ENCODE measurements at places on chromosomes 13 and 19.

- no peak for DNase-seq
These were observed 16.0 kb downstream of the CDX2 start for GRCh38 chr13:27952876-27953675.

DNA sequence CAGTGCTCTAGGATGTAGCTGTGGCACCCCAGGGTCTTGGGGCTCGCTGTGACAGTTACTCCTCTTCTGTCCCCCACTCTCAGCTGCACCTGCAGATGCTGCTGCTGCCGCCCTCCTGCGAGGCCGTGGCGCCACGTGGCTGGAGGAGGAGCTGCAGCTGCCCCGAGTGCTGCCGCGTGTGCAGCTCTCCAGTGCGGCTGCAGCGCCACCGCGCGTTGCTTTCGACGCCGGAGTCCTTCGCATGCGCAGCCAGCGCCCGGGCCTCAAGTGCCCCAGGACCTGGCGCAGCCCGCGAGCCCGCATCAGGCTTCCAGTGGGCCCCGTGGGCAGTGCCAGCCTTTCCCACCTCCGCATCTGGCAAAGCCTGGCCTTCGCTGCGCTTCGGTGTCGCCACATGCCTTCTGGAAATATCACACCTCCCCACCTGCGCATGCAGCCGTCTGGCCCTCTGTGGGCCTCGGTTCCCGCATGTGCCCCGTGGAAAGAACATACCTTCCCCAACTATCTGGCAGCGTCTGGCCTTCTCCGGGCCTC, 692 bp upstream of the ZNF580 start:
- no peak for DNase-seq

DNA sequence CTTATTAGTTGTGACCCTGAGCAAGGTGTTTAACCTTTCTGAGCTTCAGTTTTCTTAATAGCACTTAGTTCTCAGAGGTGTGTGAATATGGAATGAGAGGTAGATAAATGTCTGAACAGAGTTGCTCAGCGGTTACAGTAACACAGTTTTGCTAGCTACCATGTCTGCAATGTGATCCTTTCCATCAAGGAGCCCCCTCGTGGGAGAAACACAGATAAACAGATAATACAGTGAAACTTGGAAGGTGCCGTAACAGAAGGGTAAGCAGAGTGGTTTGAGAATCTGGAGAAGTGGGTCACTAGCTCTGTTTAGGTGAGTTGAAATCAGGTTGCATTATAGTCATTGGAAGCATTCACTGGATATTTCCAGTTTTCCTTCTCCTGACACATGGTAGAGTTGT, 38.9 kb downstream of the IRS2 start:
- DNase-seq: no peak

- DNase-seq: no peak
These were observed 39.3 kb upstream of the RGCC start for GRCh38 chr13:41418027-41418426.

All from esophagus squamous epithelium (tissue), 5 donors.